ENCODE measurements at places on chromosomes 4 and X. TPM values are rescaled to one million over a fixed set of nuclear protein-coding genes. Genes with fewer than 3 reads are reported as not detected.

The SLIT2 gene
- 35.9 TPM for total RNA-seq

- no peaks in the 10 kb centered on the region for H3K27me3 ChIP-seq
- H3K36me3 ChIP-seq, result no peaks in the 10 kb centered on the region
- H3K4me3 ChIP-seq, result no peak overlapping the region
- no peaks in the 10 kb centered on the region for H3K4me1 ChIP-seq
- DNase-seq, result no peak
Measured at GRCh38 chr4:106096454-106096853, 201.2 kb downstream of the NPNT start.

GRCh38 chr4:43512253-43512652, 619.7 kb downstream of the GRXCR1 start:
- DNase-seq, result no peak
- no peaks in the 10 kb centered on the region for H3K36me3 ChIP-seq

DNA sequence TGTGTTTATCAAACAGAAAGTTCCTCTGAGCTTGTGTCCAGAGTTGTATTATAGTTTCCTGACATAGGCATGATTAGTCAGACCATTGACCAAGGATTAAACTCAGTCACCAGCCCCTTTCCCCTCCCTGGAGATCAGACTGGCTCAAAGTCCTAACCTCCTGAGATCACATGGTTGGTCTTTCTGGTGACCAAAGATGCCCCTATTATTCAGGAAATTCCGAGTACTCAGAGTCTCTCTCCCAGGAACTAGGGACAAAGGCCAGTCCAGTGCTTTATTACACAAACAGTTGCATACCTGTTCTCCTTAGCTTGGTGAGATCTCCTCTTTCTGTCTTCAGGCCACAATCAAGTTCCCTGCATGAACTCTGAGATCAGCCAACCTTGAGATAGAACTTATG, 14.5 kb upstream of the ENPP6 start:
- no peak overlapping the region for H3K27ac ChIP-seq
- no peaks in the 10 kb centered on the region for H3K27me3 ChIP-seq
- H3K4me3 ChIP-seq, result no peak overlapping the region
- no peaks in the 10 kb centered on the region for H3K4me1 ChIP-seq
- DNase-seq, result no peak
- no peaks in the 10 kb centered on the region for H3K36me3 ChIP-seq

DNA sequence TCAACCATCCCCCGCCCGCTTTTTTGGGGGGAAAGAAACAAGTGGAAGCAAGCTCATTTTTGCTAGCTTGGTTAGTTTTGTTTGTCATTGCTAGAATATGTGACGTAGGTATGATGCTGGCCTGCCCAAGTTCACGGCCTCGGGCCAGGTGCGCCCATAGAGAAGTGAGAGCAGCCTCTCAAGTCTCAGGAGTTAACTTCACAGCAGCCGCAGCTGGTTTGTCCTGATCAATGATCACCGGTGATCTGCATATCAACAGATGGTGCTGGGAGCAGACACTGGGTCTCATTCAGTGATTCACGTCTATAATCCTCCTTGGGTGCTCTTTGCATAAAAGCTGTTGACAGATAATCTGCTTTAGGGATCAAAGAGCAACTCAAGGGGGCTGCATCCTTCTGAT, 50.1 kb downstream of the ENPP6 start:
- no peaks in the 10 kb centered on the region for H3K4me1 ChIP-seq
- no peak overlapping the region for H3K4me3 ChIP-seq

DNA sequence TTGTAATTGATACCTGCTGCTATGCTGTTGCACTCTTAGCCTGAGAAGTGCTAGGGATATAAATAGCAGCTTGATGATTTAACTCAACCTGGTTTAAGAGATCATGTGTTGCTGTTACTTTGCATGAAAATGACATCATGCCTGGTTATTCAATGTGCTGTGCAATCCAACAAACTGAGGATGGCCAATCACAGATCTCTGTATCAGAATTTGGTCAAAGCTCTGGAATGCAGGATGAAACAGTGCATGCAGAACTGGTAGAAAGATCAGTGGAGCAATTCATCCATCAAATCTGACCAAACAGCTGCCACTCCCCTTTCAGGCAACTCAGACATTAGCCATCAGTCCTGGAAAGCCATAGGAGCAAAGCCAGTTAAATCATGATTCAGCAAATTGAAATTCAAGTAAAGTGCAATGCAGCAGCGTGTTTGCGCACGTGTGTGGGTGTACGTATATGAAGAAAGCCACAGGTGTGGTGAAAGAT, 160.3 kb upstream of the RASGEF1B start:
- H3K4me1 ChIP-seq, result peaks cover 11% of the 10 kb centered on the region
- H3K27me3 ChIP-seq, result no peaks in the 10 kb centered on the region
- H3K27ac ChIP-seq, result peak overlapping the region; percentile 50
- no peak overlapping the region for H3K4me3 ChIP-seq
- H3K36me3 ChIP-seq, result no peaks in the 10 kb centered on the region

All from osteoblast (primary cell).